ENCODE measurements at places on chromosomes 4 and X.

- no peak for DNase-seq
Measured at GRCh38 chr4:83631066-83631465, 95.2 kb downstream of the GPAT3 start.

DNA sequence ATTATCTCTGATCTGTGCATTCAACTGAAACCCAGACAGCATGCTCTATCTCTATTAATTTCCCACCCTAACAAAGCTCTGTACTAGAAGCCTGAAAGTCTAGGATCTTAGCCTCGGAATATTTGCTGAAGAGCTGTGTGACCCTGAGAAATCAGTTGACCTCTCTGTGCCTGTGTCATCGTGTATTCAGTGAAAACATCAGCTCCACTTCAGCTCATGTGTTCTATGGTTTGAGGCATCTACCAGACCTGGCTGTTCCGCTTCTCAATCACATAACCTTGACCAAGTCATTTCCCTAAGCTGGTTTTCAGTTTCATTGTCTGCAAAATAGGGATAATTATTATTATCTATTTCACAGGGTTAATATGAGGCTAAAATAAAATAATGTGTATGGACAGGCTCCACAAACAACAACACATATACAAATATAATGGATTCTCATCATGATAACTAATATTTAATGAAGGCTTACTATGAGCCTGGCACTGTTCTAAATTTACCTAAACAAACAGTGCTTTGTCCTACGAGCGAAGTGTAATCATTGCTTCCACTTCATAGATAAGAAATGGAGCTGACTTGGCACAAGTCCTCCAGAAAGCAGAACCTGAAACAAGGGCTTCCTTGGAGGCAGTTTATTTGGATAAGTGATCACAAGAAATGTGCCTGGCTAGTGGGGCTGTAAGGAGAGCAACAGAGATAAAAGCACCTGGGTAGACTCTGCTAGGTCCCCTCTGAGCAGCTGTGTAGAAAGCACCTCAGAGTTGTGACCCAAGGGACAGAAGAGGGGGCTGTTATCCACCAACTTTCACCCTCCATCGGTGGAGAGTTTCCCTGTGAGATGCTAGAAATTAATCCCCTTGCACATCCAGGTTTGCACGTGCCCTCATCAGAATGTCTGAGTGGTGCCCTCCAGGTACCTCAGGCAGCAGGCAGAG lies 356.9 kb downstream of the RAB28 start:
- no peak for DNase-seq

DNA sequence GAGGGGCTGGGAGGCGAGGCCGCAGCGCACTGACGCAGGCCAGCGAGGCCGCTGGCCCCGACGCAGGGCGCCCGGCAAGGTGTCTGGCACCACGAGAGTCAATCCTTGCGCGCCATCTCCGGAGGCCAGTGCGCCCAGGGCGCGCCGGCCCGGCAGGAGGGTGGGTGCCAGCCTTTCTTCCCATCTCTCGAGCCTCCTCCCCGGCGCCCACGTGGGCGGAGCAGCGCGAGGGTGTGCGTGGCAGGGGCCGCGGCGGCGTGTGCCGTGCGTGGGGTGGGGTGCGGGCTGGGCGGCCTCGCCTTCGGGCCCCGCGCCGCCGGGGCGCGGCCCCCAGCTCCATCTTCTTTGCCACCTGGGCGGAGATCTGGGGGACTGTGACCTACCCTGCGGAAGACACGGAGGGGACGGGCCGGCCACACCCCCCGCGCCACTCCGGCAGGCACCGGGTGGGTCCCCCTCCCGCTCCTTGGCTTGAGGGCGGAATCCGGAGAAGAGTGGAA lies 877 bp downstream of the JAKMIP1 start:
- no peak for DNase-seq

GRCh38 chrX:77436682-77437081 lies 10.5 kb upstream of the FGF16 start:
- no peak for DNase-seq

DNA sequence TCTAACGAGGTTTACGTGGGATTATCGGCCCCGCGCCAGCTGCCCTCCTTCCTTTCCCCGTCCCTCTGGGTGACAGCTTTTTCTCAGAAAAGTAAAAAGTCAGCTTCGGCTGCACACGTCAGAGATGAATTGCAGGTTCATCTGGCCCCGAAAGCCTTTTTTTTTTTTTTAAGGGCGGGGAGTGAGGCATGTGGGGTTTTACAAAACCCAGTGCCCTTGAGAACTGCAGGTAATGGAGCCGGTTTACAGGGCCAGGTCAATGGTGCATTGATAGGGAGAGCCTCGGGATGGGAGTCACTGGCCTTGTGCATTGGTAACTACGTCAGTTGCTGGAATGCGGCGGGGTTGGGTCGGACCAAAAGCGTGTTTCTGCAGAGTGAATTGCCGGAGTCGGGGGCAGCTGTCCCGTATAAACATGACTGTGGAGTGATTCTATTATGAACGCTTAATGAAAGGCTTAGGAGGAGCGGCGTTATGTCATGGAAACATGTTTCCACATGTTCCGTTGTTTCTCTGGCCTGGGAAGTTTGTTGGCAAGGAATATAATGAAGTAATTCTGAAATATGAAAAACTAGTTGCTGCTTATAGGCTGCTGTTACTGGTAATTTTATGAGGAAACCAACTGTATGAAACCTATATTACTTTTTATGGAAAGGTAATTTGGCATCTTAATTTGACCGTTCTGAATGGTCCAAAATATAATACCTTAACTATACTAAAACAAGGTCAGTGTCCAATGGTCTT lies 1.1 kb downstream of the HSPA4L start:
- DNase-seq = peak; percentile 26

DNA sequence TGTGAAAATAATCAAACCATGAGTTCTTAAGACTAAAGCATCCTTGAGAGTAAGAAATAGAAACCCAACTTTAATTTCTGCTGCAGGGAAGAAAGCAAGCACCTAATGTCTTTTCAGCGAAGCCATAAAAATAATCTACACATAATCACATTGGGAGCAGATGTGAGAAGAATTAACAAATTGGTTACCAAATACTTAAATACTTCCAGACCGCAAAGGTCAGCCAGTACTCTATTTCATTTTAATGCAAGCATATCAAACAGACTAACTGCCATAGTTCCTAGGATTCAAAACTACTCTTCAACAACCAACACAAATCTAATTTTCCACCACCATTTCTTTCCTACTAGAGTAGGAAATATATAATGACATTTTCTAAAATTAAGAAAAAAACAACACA lies 144.8 kb upstream of the SLIT2 start:
- DNase-seq = no peak

DNA sequence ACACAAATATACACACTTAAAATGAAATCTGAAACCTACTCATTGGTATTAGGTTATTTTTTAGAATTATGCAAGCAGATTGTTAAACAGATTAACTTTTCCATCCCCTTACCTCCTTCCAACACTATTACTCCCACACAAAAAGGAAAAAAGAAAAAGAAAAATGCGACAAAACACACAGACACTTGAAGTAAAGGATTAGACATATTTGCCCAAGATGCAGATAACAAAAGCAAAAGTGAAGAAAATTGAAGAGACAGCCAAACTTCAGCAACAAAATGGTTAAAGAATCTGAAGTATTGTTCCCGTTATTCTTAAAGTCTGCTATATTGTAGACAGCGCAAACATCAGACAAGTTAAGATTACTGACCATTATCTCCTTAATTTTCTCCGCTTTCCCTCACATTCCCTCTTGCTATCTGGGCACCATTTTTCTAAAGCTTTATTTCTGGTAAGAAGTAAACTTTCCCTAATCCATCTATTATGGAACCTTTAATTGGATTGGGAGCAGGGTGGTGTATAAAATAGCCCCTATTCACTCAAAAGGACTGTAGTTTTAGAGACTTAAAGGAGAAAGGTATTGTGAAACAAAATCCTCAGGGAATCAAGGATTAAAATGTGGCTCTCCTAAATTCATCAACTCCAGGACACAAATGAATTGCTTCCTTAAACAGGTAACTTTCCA lies 34.7 kb upstream of the MAB21L2 start:
- DNase-seq = no peak

GRCh38 chrX:12419591-12419990 lies 281.3 kb downstream of the FRMPD4 start:
- DNase-seq = no peak

DNA sequence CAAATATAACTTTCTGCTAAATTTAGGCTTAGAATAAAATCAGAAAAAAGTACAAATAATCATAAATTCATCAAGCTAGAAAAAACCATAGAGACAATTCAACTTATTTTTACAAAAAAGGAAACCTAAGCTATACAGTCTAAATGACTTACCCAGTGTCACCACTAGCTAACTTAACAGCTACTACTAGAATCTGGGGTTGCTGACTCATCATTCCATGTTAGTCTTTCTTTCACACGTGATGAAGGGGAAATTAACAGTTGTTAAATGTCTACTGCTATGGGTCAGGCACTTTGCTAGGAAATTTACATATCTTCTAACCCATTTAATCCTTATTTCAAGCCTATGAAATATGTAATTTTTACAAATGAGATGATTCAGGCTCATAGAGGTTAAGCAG lies 349.3 kb upstream of the GALNT7 start:
- DNase-seq = no peak

- peak; percentile 1 for DNase-seq
Measured at GRCh38 chrX:85922821-85923220, 124.5 kb downstream of the CHM start.

- DNase-seq = no peak
Measured at GRCh38 chrX:136747003-136747986, 33.4 kb downstream of the ARHGEF6 start.

DNA sequence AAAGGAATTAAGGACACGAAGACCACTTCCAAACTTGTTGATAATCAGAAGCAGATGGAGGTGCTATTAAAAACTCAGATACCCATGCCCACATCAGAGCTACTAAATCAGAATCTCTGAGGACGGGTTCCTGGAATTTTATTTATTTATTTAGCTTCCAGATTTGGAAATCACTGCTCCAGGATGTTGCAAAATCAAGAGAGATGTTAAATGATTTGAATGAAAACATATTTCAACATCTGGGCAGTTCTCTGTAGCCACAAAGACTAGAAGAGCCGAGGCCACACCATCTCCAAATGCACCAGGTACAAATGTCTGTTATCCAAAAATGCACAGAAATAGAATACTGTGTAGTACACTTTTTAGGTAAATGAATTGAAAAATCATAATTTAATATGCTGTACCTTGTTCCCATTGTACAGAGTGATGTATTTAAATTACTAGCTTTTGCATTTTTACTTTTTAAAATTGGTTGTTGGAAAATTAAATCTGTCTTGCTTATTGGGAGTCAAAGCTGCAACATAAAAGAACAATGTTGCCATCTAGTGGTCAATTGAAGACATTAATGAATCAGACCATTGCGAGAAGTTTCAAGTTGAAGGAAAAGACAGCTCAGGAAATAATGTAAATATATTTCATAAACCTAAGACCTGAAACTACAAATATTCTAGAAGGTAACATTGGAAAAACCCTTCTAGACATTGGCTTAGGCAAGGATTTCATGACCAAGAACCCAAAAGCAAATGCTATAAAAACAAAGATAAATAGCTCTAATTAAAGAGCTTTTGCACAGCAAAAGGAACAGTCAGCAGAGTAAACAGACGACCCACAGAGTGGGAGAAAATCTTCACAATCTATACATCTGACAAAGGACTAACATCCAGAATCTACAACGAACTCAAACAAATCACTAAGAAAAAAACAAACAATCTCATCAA lies 151.3 kb upstream of the TTC29 start:
- no peak for DNase-seq

GRCh38 chr4:22848332-22848731 lies 155.6 kb downstream of the GBA3 start:
- no peak for DNase-seq

DNA sequence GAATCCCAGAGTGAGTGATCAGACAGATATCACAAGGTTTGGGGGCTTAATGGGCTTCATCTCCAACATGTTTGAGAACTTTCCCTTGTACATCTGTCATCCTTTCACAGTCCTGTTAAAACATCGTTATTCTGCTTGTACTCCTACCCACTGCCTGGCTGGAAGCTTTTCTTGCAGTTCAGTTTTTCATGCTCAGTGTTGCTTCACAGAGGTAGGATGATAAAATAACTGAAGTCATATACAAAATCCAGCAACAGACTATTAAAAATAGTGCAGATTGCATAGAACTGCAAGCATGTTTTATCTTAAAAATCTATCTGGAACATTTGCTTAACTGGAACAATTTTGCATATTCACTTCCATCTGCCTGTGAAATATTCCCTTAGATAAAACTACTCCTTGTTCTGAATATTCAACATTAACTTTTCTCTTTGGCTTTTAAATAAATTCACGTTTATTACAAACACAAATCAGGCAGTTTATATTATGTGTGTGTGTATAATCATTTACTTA lies 579.6 kb upstream of the IGFBP7 start:
- DNase-seq = no peak

- DNase-seq = no peak
Measured at GRCh38 chr4:98779088-98779487, 120.7 kb upstream of the TSPAN5 start.

DNA sequence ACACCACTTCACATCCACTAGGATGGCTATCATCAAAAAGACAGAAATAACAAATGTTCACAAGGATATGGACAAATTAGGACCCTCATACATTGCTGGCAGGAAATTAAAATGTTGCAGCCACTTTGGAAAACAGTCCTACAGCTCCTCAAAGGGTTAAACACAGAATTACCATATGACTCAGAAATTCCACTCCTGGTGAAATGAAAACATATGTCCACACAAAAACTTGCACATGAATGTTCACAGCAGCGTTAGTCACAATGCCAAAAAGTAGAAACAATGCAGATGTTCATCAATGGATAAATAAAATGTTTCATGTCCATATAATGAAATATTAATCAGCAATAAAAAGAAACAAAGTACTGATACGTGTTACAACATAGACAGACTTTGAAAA lies 15.1 kb downstream of the S100G start:
- no peak for DNase-seq

GRCh38 chr4:4618847-4619246 lies 77.0 kb upstream of the STX18 start:
- no peak for DNase-seq

GRCh38 chrX:8879750-8880149 lies 78.6 kb upstream of the FAM9A start:
- no peak for DNase-seq

GRCh38 chrX:100924375-100924774 lies 4.3 kb downstream of the XKRX start:
- no peak for DNase-seq

DNA sequence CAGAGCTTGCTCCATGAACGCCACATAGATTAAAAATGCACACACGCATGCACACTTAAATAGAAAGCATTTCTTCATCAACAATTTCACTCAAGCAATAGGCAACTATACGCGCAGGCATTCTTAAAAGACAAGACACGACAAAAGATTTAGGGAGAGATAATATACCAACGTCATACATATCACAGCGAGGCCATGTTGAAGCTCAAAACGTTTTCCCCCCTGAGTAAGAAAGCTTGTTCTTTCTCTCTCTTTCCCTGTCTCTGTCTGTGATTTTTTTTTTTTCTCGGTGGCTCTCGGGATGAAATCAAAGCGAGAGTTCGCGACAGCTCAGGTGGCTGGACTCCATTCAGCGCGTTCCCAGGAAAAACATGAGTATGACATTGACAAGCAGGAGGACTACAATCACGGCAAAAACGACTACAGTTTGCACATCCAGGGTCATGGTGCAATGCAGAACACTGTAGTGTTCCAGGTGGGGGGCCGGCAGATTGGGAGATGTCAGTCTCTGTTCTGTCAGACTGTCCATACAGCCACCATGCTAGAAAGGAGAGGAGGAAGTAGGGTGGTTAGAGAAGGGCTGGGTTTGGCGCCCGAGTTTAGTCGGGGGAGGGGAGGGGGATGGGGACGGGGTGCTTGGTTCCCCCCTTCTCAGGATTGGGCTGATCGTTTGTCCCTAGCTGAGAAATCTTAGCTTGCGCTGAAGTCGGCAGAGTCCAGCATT lies 30.7 kb downstream of the ARHGEF9 start:
- DNase-seq = peak; percentile 7
